ENCODE measurements at places on chromosomes 7 and 10. TPM values are rescaled to one million over a fixed set of nuclear protein-coding genes. Genes with fewer than 3 reads are reported as not detected.

- no peak overlapping the region for H3K4me3 ChIP-seq
- H3K36me3 ChIP-seq: no peaks in the 10 kb centered on the region
- H3K27me3 ChIP-seq: no peaks in the 10 kb centered on the region
- DNase-seq: no peak
Measured at GRCh38 chr10:15353471-15354017, 17.5 kb downstream of the FAM171A1 start.

DNA sequence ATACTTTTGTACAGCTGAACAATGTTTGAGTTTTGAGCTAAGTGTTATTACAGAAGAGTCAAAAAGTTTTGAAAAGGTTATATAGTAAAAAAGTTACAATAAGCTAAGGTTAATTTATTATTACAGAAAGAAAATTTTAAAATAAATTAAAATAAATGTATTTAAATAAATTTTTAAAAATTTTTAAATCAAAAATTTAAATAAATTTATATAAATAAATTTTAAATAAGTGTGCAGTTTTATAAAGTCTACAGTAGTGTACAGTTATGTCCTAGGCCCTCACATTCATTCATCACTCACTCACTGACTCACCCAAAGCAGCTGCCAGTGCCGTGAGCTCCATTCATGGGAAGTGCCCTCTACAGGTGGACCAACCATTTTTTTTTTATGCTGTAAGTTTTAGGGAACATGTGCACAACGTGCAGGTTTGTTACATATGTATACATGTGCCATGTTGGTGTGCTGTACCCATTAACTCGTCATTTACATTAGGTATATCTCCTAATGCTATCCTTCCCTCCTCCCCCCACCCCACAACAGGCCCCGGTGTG, 462.9 kb upstream of the ZMIZ1 start:
- DNase-seq: no peak
- no peaks in the 10 kb centered on the region for H3K27me3 ChIP-seq
- no peak overlapping the region for H3K27ac ChIP-seq
- H3K4me3 ChIP-seq: no peak overlapping the region
- H3K36me3 ChIP-seq: no peaks in the 10 kb centered on the region

DNA sequence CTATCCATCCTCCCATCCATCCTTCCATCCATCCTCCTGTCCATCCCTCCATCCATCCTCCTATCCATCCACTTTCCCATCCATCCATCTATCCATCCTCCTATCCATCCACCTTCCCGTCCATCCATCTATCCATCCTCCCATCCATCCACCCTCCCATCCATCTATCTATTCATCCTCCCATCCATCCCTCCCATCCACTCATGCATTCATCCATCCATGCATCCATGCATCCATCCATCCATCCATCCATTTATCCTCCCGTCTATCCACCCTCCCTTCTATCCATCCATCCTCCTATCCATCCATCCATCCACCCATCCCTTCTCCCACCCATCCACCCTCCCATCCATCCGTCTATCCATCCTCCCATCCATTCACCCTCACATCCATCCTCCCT, 25.2 kb upstream of the PSMG3 start:
- DNase-seq: no peak
- no peaks in the 10 kb centered on the region for H3K4me1 ChIP-seq
- H3K36me3 ChIP-seq: no peaks in the 10 kb centered on the region
- no peak overlapping the region for H3K4me3 ChIP-seq
- H3K27ac ChIP-seq: no peak overlapping the region

Gene FGFR2
- total RNA-seq: 21.5 TPM

DNA sequence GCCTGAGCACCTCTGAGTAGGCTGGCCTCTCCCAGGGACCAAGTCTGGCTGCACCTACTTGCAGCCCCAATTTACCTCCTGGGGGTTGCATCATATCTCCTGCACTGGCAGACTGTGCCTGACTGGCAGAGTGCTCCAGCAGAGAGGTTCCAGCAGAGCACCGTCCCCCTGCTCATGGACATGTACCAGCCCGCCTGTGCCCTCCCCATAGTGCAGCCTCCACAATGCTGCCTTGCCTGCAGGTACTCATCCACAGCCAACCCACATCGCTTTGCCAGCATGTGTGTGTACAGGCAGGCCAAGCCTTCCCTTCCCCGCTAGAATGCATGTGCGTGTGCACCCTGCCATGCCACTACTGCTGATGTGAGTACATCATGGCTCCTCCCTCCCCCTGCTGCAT, 105.5 kb upstream of the NPSR1 start:
- no peak overlapping the region for H3K27ac ChIP-seq
- H3K27me3 ChIP-seq: no peaks in the 10 kb centered on the region
- H3K4me3 ChIP-seq: no peak overlapping the region
- H3K4me1 ChIP-seq: no peaks in the 10 kb centered on the region

DNA sequence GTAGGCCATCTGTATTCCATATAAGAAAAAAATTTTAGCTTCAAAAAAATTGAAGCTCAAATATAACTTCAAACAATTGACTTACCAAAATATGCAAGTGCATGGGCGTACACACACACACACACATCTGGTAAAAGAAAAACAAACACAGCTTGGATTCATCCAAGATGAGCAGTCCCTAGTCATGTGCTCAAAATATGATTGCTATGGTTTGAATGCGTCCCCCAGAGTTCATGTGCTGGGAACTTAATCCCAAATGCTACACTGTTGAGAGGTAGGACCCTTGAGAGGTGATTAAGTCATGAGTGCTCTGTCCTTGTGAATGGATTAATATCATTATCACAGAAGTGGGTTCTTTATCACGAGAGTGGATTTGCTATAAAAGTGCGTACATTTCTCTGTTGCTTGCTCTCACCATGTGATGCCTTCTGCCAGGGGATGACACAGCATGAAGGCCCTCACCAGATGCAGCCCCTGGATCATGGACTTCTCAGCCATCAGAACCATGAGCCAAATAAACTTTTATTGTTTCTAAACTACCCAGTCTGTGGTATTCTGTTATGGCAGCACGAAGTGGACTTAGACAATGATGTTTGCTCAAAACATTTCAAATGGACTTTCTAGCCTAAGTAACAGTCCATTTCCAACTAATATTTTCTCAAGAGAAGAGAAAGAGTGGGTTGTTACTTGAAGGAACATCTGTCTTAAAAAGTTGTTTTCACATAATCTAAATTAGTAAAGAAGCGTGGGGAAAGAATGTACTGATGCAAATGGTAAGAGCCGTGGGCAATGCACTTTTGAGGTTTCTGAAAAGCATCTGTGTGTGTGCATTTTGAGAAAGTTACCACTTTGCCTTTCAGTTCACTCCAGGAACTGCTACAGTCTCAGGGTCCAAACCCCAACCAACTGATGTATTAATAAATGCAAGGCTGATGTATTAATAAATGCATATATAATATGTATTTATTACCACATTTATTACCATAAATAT, 15.1 kb upstream of the SVIL start:
- no peaks in the 10 kb centered on the region for H3K4me1 ChIP-seq
- no peak overlapping the region for H3K27ac ChIP-seq
- no peaks in the 10 kb centered on the region for H3K27me3 ChIP-seq
- H3K4me3 ChIP-seq: no peak overlapping the region

- peak; percentile 81 for DNase-seq
- H3K36me3 ChIP-seq: no peaks in the 10 kb centered on the region
- H3K4me3 ChIP-seq: no peak overlapping the region
Measured at GRCh38 chr7:98294798-98295382, 13.4 kb downstream of the BRI3 start.

DNA sequence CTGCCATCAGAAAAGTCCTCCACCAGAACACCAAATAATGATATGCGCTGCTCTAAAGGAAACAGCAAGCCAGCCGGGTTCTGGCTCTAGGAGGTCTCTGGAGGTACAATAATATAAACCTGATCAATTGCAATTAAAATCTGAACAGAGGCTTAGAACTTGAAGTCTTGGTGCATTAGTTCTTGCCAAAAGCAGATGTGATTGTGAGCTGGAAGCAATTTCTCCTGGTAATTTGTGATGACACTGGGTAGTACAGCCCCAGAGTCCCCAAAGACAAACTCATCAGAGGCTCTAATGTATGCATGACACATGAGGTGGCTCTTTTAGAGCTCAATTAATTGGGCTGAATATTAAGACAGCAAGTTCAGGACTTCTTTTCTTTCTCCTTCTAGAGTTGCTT, 3.3 kb downstream of the ETV1 start:
- no peak overlapping the region for H3K27ac ChIP-seq
- DNase-seq: no peak
- no peaks in the 10 kb centered on the region for H3K27me3 ChIP-seq
- H3K4me1 ChIP-seq: no peaks in the 10 kb centered on the region
- H3K36me3 ChIP-seq: no peaks in the 10 kb centered on the region

Gene LRIT1
- total RNA-seq: not detected

- H3K4me3 ChIP-seq: no peak overlapping the region
- no peak for DNase-seq
- H3K36me3 ChIP-seq: no peaks in the 10 kb centered on the region
- H3K4me1 ChIP-seq: no peaks in the 10 kb centered on the region
- no peak overlapping the region for H3K27ac ChIP-seq
Measured at GRCh38 chr7:45048748-45049147, 40.0 kb downstream of the NACAD start.

DNA sequence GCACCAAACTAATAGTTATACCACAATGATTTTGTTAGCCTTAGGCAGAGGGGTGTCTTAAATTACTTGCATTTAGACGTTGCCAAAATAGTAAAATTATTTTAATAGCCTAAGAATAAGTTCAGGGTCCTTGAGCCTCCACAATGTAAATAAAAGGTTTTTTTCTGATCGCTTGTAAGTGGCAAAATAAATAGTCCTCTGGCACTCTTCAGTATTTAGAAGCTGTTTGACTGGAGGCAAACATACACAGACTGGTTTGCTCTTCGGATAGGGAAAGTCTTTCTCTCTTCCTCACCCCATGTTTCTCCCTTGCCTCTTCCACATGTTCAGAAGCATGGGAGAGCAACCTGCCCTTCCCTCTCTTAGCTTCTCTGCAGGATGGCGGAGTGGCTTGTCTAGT, 49.5 kb upstream of the FAM180A start:
- no peak overlapping the region for H3K27ac ChIP-seq
- H3K36me3 ChIP-seq: no peaks in the 10 kb centered on the region
- H3K4me1 ChIP-seq: peaks cover 5% of the 10 kb centered on the region

GRCh38 chr7:40151504-40151903, 16.7 kb downstream of the SUGCT start:
- no peaks in the 10 kb centered on the region for H3K27me3 ChIP-seq
- H3K27ac ChIP-seq: no peak overlapping the region
- no peaks in the 10 kb centered on the region for H3K4me1 ChIP-seq
- H3K36me3 ChIP-seq: no peaks in the 10 kb centered on the region
- H3K4me3 ChIP-seq: no peak overlapping the region
- DNase-seq: no peak

DNA sequence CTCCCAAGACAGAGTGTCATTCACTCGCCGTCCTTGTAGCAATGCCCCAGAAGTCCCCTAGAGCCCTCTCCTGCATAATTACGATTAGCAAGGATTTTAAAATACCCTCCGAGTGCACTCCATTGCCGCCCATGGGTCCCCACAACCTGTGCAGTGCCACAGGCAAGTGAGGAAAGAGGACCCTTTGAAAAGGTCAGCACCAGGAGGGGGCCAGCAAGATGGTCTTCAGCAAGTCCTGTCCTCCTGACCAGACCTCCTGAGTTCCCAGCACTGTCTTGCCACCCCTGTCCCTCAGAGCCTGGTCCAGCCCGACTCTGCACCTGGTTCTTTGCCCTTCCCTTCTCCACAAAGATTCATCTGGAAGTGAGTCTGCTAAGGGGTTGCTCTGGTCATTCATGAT, 32.1 kb downstream of the CLRN3 start:
- H3K27ac ChIP-seq: no peak overlapping the region
- peak; percentile 13 for DNase-seq
- H3K4me1 ChIP-seq: no peaks in the 10 kb centered on the region
- no peaks in the 10 kb centered on the region for H3K36me3 ChIP-seq
- no peaks in the 10 kb centered on the region for H3K27me3 ChIP-seq

- no peaks in the 10 kb centered on the region for H3K27me3 ChIP-seq
- H3K4me3 ChIP-seq: no peak overlapping the region
- H3K27ac ChIP-seq: no peak overlapping the region
- no peaks in the 10 kb centered on the region for H3K36me3 ChIP-seq
Measured at GRCh38 chr10:110431659-110432058, 66.0 kb upstream of the DUSP5 start.

- H3K27me3 ChIP-seq: no peaks in the 10 kb centered on the region
- H3K4me3 ChIP-seq: no peak overlapping the region
- no peaks in the 10 kb centered on the region for H3K4me1 ChIP-seq
- H3K27ac ChIP-seq: no peak overlapping the region
- DNase-seq: no peak
Measured at GRCh38 chr10:102312683-102313082, 67.4 kb downstream of the GBF1 start.

Data from Peyer's patch (tissue), 4 donors.